Right cardiac atrium (tissue), 5 donors: ENCODE measurements at places on chromosomes 2 and 18. TPM values are rescaled to one million over a fixed set of nuclear protein-coding genes. Genes with fewer than 3 reads are reported as not detected.

Gene SERPINB2
- total RNA-seq = not detected

Gene TDRD15
- not detected for total RNA-seq

Gene COLEC11
- total RNA-seq = 67.8 TPM

Gene PRKAG3
- total RNA-seq = 0.15 TPM

Gene LINC00305
- total RNA-seq = not detected

Gene TMEM37
- 8.0 TPM for total RNA-seq

Gene SRD5A2
- total RNA-seq = not detected

Gene NYAP2
- not detected for total RNA-seq

Gene IL36A
- total RNA-seq = not detected

Gene IL36G
- not detected for total RNA-seq

Gene KLHL14
- total RNA-seq = not detected

Gene DCAF17
- total RNA-seq = 7.8 TPM

DNA sequence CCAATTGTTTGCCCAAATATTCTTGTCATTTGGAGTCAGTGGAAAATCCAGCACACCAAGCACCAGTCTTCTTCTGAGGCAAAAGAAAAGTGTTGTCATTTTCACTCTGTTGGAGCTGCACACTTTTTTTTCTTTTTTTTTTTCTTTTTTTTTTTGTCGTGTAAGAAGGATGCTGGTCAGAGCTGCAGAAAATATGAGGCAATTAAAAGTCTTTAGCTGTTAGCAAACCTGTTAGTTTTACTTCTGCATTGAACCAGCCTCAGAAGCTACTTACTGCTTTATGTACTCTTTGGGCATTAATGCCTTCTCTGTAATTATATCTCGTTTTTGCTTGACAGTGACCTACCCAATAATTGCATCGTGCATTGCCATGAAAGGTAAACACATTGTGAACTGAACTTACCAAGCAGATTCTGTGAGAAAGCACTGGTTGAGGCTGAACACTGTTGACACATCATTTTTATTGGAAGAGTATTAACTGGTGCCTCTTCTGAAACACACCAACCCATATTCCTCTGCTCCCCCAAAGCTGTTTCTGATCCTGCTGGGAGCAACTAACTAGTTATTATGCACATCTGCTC is 165.4 kb downstream of the CAPN13 start:
- DNase-seq = no peak

GRCh38 chr2:176978921-176979320 is 233.7 kb upstream of the HNRNPA3 start:
- no peak for DNase-seq

GRCh38 chr18:58541789-58542425 is 87.0 kb downstream of the ALPK2 start:
- no peak for DNase-seq

DNA sequence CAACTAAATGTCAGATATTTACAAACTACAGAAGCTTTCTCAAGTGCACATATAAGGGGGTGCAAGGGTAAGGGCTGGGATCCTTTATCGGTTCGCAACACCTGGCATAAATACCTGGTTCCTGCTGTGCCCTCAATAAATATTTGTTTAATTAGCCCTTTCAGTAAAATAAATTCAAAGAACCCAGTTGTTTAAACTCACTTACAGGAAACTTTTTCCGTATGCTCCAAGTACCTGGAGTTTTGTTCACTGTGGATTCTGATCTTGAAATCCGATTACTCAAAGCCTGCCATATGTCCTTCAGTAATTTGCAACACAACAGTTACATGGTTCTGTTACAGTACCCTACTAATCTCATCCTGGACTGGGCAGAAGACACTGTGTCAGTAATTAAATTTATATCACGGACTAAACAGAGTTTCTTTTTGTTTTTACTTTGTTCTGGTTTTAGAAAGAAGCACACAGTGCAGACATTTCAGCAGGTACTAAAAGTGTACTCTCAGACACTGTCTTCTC is 36.9 kb downstream of the TBC1D8 start:
- DNase-seq = no peak

GRCh38 chr2:126700677-126701076 is 44.7 kb downstream of the GYPC start:
- no peak for DNase-seq

GRCh38 chr2:222960126-222960525 is 91.9 kb upstream of the KCNE4 start:
- no peak for DNase-seq

GRCh38 chr2:213551526-213551925 is 267.3 kb downstream of the SPAG16 start:
- no peak for DNase-seq

DNA sequence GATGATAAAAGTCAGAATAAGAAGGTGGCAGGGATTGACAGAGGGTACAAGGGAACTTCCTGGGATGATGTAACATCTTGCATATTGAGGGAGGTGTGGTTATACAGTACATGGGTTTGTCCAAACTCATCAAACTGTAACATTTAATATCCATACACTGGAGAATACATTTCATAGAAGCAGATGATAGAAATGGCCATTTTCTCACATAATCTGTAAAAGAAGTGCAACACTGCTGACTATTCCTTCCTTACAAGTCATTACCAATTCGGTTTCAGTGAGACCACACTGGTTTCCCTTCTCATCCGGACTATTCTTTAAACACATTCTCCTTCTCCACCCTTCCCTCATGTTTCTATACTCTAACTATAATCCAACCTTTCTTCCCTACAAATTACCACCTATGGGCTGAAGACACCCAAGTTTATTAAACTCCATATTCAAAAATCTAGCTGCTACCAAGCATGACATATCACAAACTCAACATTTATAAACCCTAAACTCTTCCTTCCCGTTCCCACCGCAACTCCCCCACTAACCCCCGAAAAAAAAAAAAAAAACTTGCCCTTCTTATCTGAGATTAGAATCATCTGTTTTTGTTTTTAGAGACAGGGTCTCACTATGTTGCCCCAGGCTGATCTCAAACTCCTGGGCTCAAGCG is 1.6 kb downstream of the COX7A2L start:
- DNase-seq = no peak

- DNase-seq = peak; percentile 91
These were observed 35.5 kb downstream of the SCN2A start for GRCh38 chr2:165274698-165275097.

GRCh38 chr2:238256594-238257104 is 16.8 kb upstream of the HES6 start:
- DNase-seq = peak; percentile 83

DNA sequence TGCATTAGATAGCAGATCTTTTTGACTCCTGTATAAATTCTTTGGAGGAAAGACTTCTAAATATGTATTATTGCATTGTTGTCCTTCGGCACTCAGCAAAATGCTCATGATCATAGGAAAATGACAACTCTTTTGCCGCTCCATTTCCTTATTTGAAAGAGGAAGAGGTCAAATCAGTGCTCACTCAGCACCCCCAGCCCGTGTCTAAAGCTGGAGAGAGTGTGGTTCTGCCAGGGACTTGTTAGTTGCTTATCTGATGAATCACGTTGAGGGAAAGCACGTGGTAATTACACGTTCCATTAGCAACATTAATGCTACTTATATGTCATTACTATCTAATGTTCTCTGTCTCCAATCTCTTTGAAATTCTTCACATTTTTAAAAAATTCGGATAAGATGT is 46.0 kb upstream of the MBP start:
- no peak for DNase-seq

DNA sequence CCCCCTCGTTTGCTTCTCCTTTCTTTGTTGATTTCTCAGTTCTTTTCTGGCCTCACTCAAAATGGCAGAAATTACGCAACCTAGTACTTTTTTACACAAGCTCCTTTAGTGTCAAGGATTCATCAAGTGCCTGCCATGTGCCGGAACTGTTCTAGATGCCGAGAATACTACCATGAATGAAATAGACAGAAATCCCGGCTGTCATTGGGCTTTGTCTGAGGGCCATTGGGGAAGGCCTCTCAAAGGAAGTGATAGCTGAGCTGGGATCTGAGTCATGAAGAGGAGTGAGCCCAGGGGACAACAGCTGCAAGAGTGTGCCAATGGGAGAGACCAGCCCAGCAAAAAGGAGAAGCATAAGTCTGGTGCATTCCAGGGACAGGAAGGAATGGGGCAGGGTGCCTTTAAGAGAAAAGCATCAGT is 34.3 kb upstream of the PPP1CB start:
- DNase-seq = peak; percentile 75

DNA sequence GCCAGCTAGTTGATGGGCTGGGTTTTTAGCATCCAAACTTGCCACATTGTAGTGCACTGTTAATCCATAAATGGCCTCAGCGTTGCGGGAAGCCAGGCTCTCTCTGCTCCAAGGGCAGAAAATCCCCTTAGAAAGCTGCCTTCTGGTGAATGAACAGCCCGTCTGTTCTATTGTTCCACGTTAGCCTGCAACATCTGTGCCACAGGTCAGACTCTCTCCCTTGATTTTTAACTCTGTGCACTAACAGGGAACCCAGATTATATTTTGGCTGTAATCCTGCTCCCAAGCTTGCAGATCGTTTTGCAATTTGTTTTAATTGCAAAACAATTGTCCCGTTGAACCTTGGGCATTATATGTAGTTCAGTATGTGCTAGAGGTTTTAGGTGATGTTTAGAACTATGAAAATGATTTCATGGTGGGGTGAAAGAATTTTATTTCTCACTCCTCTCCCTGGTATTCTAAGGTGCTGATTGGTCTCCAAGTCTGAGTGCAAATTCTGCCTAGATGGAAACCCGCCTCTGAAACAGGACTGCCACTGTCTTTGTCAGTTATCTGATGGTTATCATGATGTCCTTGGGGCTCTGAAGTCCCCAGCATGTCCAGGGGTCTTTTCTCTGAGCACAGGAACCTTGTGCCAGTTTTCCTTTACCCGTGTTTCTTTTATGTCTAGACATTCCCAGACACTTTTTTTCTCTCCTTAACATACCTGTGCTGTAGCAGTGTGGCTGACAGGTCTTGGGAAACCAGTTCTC is 106.6 kb downstream of the MAP4K4 start:
- DNase-seq = no peak

DNA sequence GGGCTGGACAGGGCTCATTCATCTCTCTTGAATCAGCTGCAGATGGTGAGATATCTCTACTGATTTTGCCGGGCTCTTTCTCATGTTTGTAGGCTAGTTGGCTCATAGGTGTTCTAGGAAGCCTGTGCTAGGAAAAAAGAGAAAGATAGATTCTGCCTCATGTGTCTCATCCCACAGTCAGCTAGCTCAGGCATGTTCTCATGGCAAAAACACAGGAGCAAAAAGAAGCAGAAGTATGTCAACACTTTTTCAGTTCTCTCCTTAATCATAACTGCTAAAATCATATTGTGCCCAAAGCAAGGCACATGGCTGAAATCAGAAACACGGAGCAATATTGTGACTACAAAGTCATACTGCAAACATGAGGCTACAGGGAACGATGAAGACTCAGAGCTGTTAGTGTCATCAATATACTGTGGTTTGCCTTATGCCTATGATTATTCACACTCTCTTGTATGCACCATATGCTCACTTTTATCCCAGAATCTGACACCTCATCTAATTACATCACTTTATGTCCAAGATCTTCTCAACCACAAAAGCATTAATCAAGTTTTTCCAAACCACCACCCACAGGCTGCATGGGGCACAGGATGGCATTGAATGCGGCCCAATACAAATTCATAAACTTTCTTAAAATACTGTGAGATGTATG is 571.9 kb upstream of the CNTNAP5 start:
- DNase-seq = no peak

- DNase-seq = no peak
These were observed 69.7 kb upstream of the ZNF516 start for GRCh38 chr18:76564655-76565237.

- DNase-seq = no peak
These were observed 50.6 kb downstream of the RAPH1 start for GRCh38 chr2:203484266-203485112.

DNA sequence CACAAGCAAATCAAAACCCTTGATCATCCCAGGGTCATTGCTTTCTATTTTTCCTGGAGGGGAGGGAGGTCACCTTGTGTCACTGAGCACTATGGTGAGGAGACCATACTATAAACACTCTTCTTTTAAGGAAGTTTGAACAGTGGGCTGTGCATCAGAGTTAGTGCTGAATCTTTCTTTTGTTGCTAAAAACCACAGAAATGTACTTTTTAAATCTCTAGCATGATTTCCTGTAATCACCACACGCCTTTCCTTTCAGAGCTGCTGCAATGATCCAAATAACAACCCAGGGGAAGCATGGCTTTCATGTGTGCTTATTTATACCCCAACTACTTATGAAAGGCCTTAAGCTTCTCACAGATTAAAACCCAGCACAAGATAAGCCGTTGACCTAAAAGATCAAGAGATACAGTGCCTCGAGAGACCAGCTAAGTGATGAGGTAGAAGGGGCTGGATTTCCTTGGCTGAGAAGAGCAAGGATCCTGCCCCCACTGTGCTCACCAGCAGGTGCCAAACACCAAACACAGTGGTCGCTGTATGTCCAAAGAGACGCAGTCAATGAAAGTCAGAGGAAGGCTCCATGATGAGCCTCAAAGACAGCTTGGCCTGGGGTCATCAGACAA is 34.7 kb downstream of the TRABD2A start:
- no peak for DNase-seq

GRCh38 chr2:238346544-238346943 is 26.2 kb downstream of the TRAF3IP1 start:
- DNase-seq = no peak

GRCh38 chr2:194105358-194105757 is 1551.7 kb upstream of the SLC39A10 start:
- DNase-seq = no peak

DNA sequence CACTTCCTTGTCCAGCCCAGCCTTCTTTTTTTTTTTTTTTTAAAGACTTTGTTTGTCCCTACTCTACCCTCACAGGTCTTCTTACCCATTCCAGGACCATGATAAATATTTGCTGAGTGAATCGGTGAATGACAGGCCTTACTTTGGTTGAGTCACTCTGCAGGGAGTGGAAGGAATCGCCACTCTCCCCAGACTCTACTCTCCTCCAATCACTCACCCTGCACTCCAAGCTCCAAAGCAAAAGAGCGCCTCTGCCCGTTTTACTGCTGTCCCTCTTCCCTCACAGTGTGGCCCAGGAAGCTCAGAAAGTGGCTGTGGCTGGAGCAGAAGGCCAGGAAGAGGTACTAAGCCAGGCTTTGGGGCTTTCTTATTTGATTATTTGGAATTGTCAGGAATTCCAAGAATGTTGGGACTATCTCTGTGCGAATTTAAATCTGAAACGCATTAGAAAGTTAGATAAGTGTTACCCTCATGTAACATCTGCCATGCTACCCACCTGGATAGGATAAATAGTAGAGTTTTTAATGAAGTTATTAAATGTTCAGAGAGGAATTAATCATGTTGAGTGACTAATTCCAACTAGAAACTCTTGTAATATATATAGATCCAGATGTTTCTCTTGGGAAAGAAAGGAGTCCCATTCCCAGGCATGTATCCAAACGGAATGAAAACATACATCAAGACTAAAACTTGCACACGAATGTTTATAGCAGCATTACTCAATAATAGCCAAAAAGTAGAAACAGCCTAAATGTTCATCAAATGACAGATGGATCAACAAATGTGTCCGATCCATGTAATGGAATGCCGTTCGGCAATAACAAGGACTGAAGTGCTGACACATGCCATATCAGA is 43.0 kb upstream of the CHMP1B start:
- DNase-seq = no peak

GRCh38 chr2:42086500-42086953 is 38.7 kb downstream of the PKDCC start:
- peak; percentile 65 for DNase-seq
